ENCODE measurements at places on chromosomes 6 and 20.

DNA sequence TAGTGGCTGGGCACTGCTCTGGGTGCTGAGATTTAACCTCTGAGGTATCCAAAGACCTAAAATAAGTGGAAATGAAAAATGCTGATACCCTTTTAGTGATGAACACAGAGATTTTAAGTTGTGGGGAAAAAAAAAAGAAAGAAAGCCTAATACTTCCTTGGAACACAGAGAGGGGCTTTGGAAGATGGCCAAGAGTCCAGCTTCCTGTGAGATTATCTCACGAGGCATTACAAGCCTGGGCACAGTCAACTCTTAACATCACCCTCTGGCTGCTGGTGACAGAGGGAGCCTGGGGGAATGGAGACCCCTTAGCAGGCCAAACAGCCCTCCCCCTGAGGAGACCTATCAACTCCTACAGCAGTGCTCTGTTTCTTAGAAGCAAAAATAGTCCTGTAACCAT, 19.7 kb downstream of the BTN2A1 start:
- no peak for DNase-seq

DNA sequence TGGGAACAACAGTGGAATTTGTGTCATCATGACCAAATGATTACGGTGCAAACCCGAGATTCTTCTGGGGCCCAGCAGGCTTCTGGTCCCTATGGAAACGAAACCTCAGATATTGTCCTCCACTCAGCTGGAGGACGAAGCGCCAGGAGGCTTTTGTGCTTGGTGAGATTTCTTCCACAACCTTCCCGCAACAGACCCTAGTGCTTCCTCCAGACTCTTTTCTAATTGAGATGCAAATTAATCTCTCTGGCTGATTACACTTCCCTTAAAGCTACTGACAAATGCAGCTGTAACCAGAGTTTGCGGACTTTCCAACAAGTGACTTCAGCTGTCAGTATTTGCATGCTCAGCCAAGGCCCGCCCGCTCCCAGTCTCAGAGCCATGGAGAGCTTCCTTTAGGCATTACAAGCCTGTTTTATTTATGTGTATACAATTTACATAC, 96.0 kb downstream of the INSM1 start:
- peak; percentile 90 for DNase-seq

DNA sequence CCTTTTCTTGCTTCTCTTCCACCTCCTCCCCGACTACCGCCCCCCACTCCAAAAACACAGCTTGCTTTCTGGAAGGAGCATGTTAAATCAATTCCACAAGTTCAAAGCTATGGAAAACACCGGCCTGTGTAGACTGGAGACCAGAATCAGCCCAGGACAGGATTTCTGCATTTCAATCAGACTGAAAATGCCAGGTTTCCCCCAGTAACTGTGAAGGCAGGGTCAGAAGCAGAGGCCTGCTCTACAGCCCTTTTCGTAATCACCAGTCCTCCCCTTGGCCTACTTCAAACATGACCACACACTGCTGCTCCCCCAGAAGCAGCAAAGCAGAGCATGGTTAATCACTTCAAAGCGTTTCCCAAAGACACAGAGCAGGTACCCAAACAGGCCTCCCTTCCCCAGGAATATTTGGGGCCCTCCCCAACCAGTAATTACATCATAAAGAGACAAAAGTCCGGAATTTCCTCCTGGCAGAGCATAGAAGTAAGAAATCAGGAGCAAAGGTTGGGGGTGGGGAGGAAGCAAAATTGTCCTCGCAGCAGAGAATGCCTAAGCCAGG, 38.4 kb downstream of the ZMYND8 start:
- no peak for DNase-seq

DNA sequence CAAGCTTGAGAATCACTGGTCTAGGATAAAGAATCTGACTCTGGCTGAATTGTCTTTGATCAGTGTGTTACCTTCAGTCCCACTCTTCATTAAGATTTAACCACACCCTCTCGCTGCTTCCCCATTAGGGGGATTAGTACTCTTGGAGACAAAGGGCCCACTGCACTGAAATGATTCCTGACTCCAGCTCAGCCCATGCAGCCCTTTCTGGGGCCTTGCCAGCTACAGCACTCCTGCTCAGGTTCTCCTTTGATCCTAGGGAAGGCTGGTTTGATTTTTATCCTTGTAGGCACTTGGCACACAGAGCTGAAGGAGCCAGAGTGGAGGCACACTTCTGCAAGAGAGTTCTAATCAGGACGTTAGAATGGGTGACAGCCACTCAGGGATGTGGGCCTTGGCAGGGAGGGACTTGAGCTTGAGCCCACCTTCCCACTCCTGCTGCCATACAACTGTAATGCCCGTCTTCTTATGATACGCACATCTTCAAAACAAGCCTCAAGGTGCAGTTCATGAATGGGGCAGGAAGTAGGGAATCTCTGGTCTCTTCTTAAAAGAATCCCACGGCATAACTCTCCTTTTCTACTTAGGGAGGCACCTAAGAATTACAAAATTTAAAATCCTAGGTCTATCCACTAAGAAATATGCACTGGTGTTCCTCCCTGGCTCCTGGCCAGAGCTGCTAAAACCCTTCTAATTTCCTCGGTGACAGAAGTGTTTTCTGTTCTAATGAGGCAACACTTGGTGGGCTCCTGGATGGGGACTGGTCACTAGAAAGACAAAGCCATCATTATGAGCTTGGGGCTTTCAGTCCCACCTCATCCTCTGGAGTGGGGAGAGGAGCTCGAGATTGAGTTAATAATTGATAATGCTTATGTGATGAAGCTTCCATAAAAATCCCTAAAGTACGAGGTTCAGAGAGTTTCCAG, 1.5 kb upstream of the SLA2 start:
- no peak for DNase-seq

GRCh38 chr20:46349035-46349741, 40.9 kb upstream of the CDH22 start:
- peak; percentile 2 for DNase-seq

- DNase-seq, result no peak
Measured at GRCh38 chr6:18973251-18973650, 586.1 kb downstream of the RNF144B start.

DNA sequence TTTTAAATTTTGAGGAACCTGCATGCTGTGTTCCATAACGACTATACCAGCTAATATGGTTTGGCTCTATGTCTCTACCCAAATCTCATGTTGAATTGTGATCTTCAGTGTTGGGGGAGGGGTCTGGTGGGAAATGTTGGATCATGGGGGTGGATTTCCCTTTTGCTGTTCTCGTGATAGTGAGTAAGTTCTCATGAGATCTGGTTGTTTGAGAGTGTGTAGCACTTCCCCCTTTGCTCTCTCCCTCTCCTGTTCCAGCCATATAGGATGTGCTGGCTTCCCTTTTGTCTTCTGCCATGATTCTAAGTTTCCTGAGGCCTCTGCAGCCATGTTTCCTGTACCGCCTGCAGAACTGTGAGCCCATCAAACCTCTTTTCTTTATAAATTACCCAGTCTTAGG, 61.8 kb upstream of the NEDD9 start:
- DNase-seq, result no peak

DNA sequence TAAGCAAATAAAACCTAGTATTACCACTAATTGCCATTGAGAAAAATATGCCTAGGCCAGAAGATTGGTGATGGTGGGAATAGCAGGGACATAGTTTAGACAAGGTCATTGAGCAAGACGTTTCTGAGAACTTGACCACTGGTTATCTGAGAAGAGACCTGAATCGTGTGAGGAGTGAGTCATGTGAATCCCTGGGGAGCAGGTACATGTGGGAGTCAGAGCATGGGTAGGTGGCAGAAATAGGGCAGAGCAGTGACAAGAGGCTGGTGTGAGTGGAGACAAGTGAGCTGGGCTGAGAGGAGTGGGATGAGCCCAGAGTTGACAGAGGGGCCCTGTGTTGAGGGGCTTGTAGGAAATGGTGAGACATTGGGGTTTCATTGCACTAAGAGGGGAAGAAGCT, 16.4 kb downstream of the MICA start:
- DNase-seq, result no peak

GRCh38 chr6:111810294-111811131, 62.7 kb downstream of the FYN start:
- DNase-seq, result no peak

DNA sequence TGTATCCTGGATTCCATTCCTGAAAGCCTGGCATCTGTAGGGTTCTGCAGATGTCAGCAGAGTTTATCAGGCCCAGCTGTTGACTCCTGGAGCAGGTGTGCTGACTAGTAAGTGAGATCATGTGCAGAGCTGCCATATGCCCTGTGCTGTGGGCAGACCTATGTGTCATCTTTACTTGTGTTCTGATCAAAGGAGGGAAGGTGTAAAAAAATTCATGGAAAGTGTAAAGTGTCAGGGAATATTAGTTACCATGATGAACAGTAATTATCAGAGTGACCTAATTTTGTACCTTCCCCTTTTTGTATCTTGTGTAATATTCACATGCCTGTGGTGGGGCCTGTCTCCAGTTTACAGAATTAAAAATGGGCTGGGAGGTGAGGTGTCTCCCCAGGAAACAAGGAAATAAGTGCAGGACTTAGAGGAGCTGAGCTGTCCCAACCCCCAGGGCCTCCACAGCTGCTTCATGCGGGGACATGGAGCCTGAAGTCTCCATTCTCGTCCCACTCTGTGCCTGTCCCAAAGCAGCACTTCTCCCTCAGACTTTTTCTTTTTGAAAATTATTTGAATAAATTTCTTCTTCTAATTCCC, 148.2 kb upstream of the GGTLC1 start:
- DNase-seq, result no peak

DNA sequence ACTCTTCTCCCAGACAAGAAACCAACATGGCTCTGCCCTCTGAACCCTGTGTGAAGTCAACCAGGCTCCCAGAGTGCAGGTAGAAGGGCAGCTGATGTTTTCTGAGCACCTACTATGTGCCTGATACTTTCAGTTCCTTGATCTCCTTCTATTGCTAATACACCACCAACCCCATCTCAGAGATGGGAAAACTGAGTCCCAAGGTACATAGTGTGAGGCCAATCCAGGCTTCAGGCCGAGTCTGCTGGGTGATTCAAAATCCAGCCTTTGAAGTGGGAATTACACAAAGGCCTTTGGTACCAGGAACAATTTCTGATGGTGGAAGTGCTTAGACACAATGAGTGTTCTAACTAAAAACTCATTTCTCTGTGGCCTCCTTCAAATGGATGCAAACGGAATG, 96.3 kb downstream of the NFATC2 start:
- no peak for DNase-seq

GRCh38 chr6:106186172-106186571, 100.0 kb downstream of the PRDM1 start:
- no peak for DNase-seq

DNA sequence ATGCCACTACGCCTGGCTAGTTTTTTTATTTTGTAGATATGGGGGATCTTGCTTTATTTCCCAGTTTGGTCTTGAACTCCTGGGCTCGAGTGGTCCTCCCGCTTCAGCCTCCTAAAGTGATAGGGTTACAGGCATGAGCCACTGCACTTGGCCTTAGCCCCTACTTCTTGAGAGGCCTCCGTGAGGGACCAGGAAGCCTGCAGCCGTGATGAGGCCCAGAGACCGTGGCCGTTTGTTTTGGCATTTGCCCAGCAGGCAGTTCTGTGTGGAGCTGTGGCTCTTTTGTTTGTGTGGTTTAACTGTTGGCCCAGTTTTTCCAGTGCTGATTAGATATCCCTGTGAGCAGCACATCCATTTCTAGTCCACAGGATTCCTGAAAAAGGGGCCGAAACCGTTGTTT, 39.8 kb downstream of the SRSF3 start:
- no peak for DNase-seq

- DNase-seq, result no peak
Measured at GRCh38 chr6:138970159-138970558, 17.9 kb downstream of the REPS1 start.

- peak; percentile 39 for DNase-seq
Measured at GRCh38 chr6:41591859-41592502, 45.8 kb downstream of the FOXP4 start.

- no peak for DNase-seq
Measured at GRCh38 chr20:1848373-1848772, 46.8 kb upstream of the SIRPA start.

- no peak for DNase-seq
Measured at GRCh38 chr6:108689272-108690161, 128.8 kb downstream of the FOXO3 start.

- DNase-seq, result no peak
Measured at GRCh38 chr6:90434094-90434493, 137.5 kb upstream of the BACH2 start.

- no peak for DNase-seq
Measured at GRCh38 chr6:87738000-87738399, 36.0 kb upstream of the AKIRIN2 start.

DNA sequence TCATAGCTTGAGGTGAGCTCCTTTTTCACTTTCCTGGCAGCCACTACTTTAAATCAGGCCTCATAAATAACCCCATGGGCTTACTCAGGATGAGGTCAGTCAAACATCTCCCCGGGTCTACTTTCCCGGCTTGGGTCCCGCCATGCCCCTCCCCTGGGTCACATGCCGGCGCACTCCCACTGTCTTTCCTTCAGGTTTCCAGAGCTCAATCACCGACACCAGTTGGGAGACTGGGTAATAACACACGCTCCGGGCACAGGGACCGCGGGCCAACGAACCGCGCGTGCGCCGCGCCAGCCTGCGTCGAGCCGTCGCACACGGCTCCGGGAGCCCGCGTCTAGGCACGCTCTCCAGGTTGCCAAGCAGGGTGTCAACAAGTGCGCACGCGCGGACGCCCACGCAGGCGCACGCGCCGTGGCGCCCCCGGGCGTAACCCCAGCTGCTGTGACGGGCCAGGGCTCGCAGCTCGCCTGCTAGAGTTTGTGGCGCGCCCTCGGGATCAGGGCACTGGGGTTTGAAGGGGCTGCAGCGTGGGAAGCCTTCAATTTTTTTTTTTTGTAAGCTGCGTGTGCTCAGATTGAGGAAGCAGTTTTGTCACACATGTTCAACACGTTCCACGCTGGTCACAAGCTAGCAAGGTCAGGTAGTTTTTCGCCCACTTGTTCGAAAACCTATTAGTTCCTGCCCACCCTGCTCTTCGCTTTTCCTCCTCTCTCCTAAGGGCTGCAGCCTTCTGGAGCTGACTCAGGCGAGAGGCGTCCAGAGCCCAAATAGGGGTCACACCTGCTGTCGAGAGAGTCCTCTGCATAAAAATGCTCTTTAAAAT, 31.8 kb downstream of the TFAP2B start:
- DNase-seq, result peak; percentile 76

DNA sequence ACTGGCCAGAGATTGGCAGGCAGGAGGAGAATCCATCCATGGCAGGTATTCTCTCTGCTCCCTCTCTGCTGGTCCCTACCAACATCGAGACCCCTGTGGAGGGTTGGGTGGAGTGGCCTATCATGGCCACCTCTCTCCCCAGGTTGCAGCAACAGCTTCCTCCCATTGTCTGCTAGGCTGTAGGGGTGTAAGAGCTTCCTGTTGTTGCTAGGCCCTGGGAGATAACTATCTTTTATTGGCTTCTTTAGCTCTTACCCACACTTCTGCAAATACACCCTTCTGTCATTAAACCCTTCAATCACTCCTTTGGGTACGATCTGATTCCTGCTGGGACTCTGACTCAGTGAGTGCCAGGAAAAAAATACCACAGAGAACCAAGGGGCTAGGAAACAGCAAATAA, 66.6 kb upstream of the FAM184A start:
- DNase-seq, result no peak

GRCh38 chr20:38164069-38164468, 1.0 kb downstream of the TGM2 start:
- DNase-seq, result no peak

All from NCI-H748 treated with DMSO at 0.1 percent for 48 hours (cell line).